ENCODE measurements at places on chromosomes 3 and 15.

GRCh38 chr3:178707311-178708031 lies 171.2 kb downstream of the KCNMB2 start:
- DNase-seq = no peak

- no peak for DNase-seq
These were observed 16.4 kb downstream of the STAB1 start for GRCh38 chr3:52511509-52511908.

DNA sequence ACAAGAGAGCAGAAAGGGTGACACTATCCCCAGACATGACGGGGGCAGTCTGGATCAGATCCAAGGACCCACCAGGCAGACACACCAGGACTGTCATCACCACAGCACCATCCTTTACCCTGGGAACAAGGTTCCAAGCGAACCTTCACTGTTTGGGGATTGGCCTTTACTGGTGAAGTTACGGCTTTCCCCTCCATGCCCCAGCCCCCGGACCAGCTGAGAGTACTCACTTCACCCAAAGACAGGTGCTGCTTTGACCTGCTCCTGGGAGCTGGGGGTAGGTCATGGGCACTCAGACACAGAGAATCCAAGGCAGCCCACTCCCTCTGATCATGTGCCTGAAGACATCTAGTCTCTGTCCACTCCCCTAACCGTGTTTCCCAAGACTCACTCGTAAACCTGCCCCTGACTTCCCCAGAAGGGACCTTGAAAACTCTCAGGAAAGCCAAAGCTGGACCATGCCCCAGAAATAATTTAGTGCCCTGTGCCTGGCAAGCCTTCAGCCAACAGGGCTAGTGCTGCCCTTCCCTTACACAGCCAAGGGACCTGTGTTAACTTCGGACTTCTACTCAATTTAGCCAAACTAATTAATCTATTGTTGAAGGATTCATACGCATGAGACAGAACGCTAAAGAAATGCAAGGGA lies 2.8 kb downstream of the RRP9 start:
- no peak for DNase-seq

DNA sequence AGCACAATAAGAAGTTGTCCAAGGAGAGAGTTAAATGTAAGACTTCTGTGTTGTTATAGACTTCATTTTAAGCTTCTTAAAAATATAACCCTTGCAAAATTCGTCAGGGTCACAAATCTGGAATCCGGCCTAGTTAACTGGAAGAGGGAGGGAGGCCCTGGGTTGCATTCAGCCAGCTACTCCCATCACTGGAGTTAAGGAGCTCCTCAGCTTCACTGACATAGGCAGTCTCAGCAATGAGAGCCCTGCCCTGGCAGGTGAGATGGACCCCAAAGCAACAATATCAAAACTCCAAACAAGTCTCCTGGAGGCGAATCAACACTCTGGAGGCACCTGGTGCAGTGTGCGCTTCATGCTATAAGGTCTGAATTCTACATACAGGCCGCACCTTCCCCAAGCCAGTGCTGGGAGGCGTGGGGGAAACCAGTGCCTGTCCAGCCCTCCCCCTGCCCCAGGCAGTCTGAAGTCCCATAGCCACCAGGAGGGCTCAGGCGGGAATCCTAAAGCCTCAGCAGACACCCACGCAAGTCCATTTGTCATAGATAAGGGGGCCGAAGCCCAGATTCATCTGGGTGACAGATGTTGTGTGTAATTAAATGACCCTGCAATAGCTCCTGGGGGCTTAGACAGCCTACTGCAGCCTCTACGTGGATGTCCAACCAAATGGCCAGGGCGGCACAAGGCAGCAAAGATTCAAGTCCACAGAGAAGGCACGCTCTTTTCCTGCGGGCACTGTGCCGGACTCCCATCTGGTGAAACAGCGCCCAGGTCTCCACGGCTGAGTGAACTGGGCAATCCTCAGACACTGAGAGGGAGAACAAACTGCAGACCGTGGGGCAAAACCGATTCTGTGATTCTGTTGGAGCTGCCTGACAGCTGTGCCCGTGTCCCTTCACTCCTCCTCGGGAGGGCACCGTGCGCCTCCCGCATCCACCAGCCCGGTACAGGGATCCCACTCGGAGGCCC lies 64.9 kb downstream of the ATP10A start:
- no peak for DNase-seq

GRCh38 chr3:153246806-153247205 lies 84.8 kb downstream of the RAP2B start:
- DNase-seq = no peak

DNA sequence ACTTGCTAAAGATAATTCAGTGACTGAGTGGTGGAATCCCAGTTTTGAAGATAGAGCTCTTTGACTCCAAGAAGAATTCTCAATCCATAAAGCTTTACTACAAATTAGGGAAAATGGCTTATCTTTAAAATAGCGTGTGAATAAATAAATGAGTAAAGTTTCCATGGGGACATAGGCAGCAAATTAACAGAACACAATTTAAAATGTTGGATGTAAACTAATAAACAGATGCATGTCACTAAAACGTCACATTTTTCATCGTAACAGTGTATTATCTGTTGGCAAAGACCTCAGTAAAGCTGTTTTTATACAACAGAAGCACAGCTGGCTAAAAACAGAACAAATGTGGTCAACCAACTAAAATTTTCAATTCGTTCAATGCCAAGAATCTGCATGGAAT lies 913.9 kb upstream of the CFAP20DC start:
- no peak for DNase-seq

DNA sequence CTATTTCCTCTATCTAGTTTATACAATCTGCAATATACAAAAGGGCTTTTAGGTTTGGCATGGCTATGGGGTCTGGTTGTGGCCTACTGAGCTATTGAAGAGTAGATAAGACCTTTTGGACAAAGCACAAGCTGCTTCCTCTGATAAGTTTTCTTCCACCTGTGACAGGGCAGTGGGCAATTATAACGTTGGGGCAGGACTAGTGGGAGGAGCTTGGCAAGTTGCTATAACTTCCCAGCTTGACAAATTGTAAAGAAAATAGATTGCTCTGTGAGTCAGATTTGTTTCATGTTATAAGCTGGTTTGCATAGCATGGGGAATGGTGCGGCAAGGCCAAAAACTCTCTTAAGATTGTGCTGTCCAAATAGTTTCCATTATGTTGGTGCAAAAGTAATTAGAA lies 64.9 kb downstream of the SLC7A14 start:
- no peak for DNase-seq

GRCh38 chr15:90345857-90346256 lies 6.2 kb upstream of the ZNF774 start:
- DNase-seq = no peak

DNA sequence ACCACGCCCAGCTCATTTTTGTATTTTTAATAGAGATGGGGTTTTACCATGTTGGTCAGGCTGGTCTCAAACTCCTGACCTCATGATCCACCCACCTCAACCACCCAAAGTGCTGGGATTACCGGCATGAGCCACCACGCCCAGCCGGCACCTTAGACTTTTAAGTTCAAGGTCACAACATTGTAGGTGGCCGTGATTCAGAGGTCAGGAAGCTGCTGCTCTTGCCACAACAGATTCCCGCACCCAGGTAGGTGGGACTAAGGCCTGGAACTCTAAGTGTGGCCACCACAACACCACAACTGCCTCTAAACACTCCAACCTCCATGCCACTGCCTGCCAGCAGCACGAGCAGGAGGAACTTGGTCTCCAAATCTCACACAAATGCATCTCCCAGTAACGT lies 196.8 kb downstream of the STT3B start:
- no peak for DNase-seq

GRCh38 chr15:47824147-47824546 lies 106.8 kb downstream of the SEMA6D start:
- DNase-seq = no peak
